ENCODE measurements at places on chromosomes 5 and 9.

GRCh38 chr9:17970277-17970676 lies 391.4 kb downstream of the SH3GL2 start:
- no peak overlapping the region for H3K4me3 ChIP-seq
- no peak overlapping the region for H3K27ac ChIP-seq
- peaks cover 4% of the 10 kb centered on the region for H3K36me3 ChIP-seq
- no peaks in the 10 kb centered on the region for H3K4me1 ChIP-seq
- DNase-seq = no peak

DNA sequence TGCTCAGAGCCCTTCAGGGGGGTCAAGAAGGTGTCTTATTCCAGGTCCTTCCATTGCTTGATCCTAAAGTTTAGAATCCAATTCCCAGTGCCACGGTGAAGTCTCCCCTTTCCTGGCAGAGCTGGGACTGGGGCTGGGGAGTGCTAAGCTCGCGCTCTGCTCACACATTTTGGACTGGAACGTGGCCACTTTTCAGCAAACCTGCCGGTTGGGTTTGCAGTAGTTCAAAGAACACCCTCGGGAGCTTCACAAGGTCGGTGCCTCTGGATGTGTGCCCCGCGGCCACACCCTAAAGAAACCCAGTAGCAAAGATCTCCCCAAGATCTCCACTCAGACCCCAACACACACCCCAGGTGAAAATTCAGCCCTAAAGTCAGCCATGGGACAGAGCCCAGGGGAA lies at the start of gene C9orf152:
TSS of gene C9orf152 (minus strand) at position 129 of the 400 bp plus-strand sequence. CDS start 580 bp downstream, outside the sequence.
- H3K4me1 ChIP-seq = no peaks in the 10 kb centered on the region
- DNase-seq = no peak
- peaks cover 3% of the 10 kb centered on the region for H3K36me3 ChIP-seq
- H3K27me3 ChIP-seq = peaks cover 2% of the 10 kb centered on the region
- no peak within 1 kb of the TSS for H3K4me3 ChIP-seq

DNA sequence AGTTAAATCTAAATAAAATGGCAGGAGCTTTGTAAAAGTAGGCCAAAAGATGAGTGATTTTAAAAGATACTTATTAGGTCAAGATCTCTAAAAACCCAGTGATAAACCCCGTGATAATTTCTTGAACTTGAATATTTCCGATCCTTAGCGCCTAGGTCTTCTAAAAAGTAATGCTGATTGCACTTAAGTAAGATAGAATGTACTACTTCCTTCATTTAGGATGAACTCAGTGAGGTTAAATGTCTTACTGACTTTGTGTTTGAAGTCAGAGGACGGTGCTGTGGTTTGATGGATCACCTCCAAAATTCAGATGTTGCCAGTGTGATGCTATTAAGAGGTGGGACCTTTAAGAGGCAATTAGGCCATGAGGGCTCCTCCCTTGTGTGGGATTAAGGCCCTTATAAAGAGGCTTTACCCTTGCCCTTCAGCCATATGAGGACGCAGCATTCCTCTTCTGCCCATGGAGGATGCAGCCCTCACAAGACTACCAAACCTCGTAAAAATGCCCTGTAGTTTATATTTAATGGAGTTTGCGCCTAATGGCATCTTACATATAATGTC lies 130.1 kb downstream of the TRIO start:
- no peak for DNase-seq
- H3K4me1 ChIP-seq = no peaks in the 10 kb centered on the region
- no peaks in the 10 kb centered on the region for H3K36me3 ChIP-seq
- H3K27me3 ChIP-seq = peaks cover 37% of the 10 kb centered on the region
- no peak overlapping the region for H3K27ac ChIP-seq

GRCh38 chr5:180644129-180644824 lies 5.1 kb downstream of the FLT4 start:
- peak; percentile 1 for DNase-seq
- H3K4me3 ChIP-seq = no peak overlapping the region
- H3K4me1 ChIP-seq = peaks cover 5% of the 10 kb centered on the region
- H3K36me3 ChIP-seq = no peaks in the 10 kb centered on the region

- peaks cover 10% of the 10 kb centered on the region for H3K4me1 ChIP-seq
- H3K36me3 ChIP-seq = no peaks in the 10 kb centered on the region
- no peak overlapping the region for H3K27ac ChIP-seq
- no peak overlapping the region for H3K4me3 ChIP-seq
Observed at GRCh38 chr9:133428617-133429101, 6.5 kb downstream of the ADAMTS13 start.

DNA sequence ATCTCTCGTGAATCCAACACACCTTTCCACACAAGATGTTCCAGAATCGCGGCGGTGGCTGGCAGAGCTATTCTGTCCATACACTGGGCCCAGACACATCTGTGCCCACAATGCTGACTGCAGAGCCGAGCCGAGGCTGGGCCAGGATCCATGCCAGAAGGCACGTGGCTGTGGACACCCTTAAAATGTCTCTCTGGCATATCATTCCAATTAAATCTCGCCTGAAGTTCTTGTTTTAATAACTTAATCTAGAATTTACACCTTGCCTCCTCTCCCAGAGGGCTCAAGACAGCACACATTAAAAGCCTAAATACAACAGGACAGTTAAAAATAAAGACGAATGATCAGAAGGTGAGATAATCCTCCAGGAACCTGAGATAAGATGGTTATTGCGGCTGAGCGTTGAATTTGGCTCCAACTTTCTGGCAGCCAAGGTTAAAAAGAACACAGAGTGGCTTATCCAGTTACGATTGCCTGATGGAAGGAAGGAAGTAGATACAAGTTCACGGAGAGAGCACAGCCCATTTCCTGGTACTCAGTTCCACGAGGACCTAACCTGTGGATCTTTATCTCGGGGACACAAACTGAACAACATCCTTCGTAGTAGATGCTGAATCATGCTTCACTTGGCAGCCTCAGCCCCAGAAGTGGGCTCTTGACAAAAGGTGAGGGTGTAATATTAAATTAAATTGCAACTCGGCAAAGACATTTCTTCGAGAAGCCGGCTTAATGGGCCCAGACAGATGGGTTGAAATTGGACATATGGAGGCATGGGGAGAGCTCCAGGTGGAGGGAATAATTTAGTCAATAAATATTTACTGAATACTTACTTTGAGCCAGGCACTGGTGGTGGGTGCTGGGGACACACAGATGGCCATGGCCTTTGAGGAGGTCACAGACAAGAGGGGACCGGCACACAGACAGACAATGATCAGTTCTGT lies 86.0 kb upstream of the TBC1D2 start:
- H3K36me3 ChIP-seq = no peaks in the 10 kb centered on the region
- no peak overlapping the region for H3K27ac ChIP-seq
- no peak for DNase-seq
- H3K4me3 ChIP-seq = no peak overlapping the region
- H3K4me1 ChIP-seq = peaks cover 6% of the 10 kb centered on the region

GRCh38 chr9:84642553-84643141 lies 26.9 kb upstream of the NTRK2 start:
- H3K27me3 ChIP-seq = peaks cover 3% of the 10 kb centered on the region
- DNase-seq = no peak
- no peaks in the 10 kb centered on the region for H3K36me3 ChIP-seq
- no peaks in the 10 kb centered on the region for H3K4me1 ChIP-seq
- no peak overlapping the region for H3K4me3 ChIP-seq

DNA sequence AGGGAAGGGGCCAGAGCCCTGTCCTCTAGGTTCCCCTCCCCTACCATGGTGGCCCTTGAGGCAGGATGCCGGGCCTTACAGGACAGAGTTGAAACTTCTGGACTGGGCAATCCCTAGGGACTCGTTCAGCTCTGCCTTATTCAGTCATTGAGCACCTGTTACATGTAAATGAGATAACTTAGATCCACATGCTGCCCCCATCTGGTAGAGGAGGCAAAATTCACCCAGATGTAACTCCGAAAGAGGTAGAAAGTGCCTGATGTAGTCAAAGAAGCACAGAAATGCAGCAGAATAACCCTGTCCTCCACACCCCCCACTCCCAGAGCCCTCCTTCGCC lies 1.5 kb downstream of the GGTA1 start:
- H3K36me3 ChIP-seq = peaks cover 3% of the 10 kb centered on the region
- peaks cover 39% of the 10 kb centered on the region for H3K4me1 ChIP-seq
- peak; percentile 26 for DNase-seq
- peak overlapping the region; percentile 84 for H3K4me3 ChIP-seq
- peaks cover 50% of the 10 kb centered on the region for H3K27me3 ChIP-seq
- no peak overlapping the region for H3K27ac ChIP-seq

DNA sequence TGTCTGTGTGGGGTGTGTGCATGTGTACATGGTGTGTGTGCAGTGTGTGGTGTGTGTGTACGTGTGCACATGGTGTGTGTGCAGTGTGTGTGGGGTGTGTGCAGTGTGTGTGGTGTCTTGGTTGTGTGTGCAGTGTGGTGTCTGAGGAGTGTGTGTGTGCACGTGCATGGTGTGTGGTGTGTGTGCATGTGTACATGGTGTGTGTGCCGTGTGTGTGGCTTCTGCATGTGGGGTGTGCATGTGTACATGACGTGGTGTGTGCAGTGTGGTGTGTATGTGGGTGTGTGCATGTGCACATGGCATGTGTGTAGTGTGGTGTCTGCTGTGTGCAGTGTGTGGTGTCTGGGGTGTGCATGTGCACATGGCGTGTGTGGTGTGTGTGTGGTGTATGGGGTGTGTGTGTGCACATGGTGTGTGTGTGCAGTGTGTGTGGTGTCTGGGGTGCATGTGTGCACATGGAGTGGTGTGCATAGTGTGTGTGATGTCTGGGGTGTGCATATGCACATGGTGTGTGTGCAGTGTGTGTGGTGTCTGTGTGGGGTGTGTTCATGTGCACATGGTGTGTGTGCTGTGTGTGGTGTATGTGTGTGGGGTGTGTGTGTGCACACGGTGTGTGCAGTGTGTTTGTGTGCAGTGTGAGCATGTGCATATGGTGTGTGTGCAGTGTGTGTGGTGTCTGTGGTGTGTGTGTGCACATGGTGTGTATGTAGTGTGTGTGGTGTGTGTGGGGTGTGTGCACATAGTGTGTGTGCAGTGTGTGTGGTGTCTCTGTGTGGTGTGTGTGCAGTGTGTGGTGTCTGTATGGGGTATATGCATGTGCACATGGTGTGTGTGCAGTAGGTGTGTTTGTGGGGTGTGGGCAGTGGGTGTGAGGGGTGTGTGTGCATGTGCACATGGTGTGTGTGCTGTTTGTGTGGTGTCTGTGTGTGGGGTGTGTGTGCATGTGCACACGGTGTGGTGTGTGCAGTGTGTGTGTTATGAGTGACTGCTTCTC lies 40.6 kb upstream of the ZNG1F start:
- H3K27ac ChIP-seq = no peak overlapping the region
- H3K4me3 ChIP-seq = no peak overlapping the region
- no peak for DNase-seq
- no peaks in the 10 kb centered on the region for H3K36me3 ChIP-seq
- H3K4me1 ChIP-seq = no peaks in the 10 kb centered on the region
- peaks cover 2% of the 10 kb centered on the region for H3K27me3 ChIP-seq

DNA sequence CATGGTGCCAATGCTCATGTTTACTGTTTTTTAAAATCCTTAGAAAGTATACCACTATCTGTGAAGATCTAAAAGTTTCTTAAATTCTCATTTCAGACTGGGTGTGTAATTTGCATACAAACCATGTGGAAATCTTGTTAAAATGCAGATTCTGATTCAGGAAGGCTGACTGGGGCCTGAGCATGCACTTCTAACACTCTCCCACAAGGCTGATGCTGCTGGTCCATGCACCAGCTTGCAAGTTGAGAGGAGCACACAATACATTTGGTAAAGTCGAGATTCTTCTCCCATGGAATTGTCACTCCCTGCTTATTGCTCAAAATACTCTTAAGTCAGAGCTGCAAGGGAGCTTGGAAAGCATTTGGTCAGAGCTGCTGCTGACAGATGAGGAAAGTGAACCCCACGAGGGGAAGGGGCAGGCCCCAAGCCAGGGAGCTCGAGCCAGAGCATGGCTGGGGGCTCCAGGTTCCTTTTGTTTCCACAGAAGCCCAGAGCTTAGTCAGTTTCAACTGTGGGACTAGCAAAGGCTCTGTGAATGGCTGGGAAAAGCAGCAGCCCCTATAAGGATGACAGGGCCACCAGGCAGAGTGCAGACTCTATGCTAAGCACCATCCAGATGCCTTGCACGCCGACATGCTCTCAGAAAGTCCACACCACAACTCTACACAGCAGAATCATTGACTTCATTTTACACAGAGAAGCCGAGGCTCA lies 93.5 kb upstream of the HAND1 start:
- no peaks in the 10 kb centered on the region for H3K36me3 ChIP-seq
- no peak overlapping the region for H3K4me3 ChIP-seq
- no peak for DNase-seq
- H3K27me3 ChIP-seq = peaks cover 20% of the 10 kb centered on the region
- H3K4me1 ChIP-seq = peaks cover 1% of the 10 kb centered on the region
- no peak overlapping the region for H3K27ac ChIP-seq
